AG10803 (cell line): ENCODE measurements at places on chromosomes 2 and 18.
A peak's percentile ranks its signal among the peaks of the same experiment; 100 is the strongest.

DNA sequence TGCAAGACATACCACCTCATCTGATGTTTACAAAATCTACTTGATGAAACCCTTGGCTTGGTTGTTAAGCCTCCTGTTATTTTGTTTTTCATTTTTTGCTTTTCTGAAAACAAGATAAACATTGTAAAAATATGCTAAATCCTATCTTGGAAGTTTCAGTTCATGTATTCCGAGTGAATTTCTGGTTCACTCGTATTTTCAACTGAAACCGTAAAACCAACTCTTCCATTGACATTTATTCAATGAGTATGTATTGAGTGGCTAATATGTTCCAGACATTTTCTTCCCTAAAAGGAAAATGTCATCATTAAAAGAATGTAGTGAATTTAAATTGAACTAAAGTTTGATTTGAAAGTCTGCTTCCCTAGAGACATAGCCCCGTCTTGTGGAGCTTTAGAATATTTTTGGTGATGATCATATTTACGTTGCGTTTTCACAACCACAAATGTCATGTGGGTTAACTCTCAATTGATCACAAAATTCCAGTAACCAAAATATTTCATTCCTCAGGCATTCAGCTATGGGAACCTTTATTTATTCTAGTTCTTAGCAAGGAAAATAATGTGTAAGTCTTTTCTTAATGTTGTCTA lies 204.2 kb downstream of the MBD2 start:
- DNase-seq: peak; percentile 33

DNA sequence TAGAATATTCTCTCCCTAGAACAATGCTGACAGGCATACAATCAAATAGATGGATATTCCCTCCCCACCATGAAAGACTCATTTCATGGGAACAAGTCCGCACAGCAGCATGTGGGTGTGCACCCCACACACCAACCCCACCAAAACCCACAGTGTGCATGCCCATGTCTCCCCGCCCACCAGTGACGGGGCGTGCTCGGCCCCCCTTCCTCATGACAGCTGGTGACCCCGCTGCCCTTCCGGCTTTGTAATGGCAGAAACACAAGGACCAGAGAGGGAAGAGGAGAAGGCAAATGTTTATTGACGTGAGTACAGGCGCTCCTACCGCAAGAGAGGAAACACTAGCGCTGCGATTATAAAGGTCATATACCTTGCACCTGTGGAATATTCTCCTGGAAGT lies 30.8 kb upstream of the ODC1 start:
- no peak for DNase-seq

DNA sequence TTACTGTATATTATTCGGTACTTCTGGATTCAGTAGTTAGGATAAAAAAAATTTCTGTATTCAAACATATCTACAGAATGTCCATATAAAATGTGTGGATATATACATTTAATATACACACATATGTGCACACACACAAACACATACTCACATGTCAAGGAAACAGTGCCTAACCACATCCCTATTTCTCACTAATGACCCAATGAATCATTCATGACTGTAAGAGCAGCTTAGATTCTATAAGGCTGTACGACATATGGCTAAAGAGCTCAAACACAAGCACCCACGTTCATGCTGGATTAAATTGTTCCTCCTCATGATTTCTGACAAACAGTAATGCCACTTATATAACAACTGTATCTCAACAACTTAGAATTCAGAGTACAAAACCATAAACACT lies 457.3 kb downstream of the ADCYAP1 start:
- no peak for DNase-seq

DNA sequence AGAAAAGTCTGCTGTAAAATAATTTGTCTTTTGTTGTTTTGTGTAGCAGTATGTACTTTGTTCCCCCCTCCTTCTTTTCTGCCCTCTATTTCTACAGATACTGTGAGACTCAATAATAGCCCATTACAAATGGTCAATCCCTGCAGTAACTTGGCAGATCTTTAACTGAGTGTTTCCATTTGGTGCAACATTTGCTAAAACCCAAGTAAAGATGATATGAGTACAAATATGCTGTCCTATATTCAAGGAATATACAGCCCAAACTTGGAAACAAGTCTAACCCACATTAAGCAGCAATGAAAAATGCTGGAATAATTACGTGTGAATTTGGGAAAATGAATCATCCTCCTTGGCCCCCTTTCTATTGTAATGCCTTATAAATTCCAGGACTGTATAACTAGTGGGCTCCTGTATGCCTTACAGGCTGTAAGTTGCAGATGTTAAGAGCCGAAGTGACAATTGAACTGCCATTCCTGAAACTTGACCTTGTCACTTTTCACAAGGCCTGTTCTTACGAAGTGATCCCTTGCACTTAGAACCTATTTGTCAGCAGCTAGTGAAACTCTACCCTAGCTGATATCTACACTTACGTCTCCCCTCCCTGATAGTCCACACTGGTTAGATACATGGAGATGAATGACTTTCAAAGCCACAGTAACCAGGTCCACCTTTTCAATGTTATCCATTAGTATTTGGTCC lies 104.9 kb downstream of the IRS1 start:
- no peak for DNase-seq

GRCh38 chr2:96913398-96914202 lies 43.7 kb upstream of the SEMA4C start:
- DNase-seq: no peak

- DNase-seq: no peak
Measured at GRCh38 chr2:120791962-120792297, 56.3 kb downstream of the GLI2 start.

- DNase-seq: no peak
Measured at GRCh38 chr2:223536546-223536945, 65.6 kb downstream of the SCG2 start.

DNA sequence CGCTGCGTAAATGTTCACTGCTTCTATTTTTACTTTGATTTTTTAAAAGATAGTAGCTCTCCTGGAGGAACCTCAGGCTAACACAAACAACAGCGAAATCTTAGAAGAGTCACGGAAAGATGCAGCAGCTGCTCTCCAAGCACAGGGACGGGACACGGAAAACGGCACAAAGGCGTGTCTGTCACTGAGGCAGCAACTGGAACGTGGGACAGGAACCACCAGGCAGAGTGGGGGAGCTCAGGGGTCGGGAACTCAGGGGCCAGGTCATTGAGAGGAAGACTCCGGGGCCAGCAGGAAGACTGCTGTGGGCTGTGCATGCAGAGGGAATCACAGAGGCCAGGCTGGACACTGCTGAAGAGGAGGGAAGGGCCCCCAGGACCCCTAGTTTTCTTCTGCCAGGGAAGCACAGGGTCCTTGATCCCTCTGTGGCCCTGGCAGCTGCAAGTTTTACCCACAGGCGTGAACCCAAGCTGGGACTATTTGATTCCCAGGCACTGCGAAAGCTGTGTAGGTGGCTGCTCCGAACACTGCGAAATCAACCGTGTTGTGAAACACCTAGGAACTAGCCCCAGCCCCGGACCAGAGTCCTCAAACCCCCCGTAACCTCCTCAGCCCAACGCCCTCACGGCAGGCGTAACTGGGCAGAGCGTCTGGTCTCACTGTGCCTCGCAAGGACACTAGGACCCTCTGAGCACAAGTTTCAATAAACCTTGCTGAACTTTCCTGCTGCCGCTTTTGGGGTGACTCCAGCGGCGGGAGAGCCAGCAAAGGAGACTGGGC lies 263.0 kb downstream of the EIPR1 start:
- DNase-seq: no peak

- no peak for DNase-seq
Measured at GRCh38 chr18:59272891-59273758, at the start of gene RAX. Gene RAX, minus strand, starts transcription at chr18:59273454. Its CDS starts 248 bp downstream, at chr18:59273206.

DNA sequence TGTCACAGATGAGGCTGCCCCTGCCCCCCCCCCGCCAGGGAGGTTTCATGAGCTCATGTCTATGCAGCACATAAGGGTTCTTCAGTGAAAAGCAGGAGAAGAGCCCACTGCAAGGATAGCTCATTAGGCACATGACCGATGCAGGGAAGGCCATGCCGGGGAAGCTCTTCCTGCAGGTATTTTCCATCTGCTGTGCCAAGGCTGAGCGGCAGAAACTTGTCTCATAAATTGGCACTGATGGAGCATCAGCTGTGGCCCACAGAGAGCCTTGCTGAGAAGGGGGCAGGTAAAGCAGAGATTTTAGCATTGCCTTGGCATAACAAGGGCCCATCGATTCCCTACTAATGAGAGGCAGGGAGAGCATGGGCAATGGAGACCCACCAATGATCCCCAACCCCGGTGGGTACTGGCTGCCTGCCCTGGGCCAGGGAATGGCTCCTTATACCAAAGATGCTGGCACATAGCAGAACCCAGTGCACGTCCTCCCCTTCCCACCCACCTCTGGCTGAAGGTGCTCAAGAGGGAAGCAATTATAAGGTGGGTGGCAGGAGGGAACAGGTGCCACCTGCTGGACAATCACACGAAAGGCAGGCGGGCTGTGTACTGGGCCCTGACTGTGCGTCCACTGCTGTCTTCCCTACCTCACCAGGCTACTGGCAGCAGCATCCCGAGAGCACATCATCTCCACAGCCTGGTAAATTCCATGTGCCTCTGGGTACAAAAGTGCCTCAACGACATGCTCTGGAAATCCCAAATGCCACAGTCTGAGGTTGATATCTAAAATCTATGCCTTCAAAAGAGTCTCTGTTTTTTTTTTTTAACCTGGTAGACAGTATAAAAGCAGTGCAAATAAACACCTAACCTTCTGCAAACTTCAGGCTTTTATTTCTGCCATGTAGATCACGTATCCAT lies 41.4 kb downstream of the STEAP3 start:
- peak; percentile 36 for DNase-seq

GRCh38 chr18:68397241-68398035 lies 317.5 kb downstream of the TMX3 start:
- DNase-seq: no peak

DNA sequence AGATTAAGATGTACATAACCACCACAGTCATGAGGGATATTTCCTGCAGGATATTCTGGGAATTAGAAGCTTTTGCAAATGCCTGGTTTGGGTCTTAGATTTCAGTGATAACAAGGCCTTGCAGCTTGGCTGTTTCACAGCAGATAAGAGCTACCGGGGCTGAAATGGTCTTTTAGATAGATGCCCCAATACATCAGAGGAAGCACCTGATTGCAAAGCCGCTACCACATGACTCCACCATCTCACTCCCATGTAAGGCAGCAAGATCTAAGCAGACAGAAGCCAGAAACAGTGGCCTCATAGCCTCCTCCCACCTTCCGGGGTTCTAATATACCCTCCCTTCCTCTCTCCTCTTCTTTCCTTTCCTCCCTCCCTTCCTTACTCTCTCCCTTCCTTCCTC lies 31.1 kb upstream of the EPG5 start:
- DNase-seq: no peak

- DNase-seq: no peak
Measured at GRCh38 chr18:34158881-34159690, 65.6 kb downstream of the NOL4 start.
